ENCODE measurements at places on chromosomes 2 and 18.

DNA sequence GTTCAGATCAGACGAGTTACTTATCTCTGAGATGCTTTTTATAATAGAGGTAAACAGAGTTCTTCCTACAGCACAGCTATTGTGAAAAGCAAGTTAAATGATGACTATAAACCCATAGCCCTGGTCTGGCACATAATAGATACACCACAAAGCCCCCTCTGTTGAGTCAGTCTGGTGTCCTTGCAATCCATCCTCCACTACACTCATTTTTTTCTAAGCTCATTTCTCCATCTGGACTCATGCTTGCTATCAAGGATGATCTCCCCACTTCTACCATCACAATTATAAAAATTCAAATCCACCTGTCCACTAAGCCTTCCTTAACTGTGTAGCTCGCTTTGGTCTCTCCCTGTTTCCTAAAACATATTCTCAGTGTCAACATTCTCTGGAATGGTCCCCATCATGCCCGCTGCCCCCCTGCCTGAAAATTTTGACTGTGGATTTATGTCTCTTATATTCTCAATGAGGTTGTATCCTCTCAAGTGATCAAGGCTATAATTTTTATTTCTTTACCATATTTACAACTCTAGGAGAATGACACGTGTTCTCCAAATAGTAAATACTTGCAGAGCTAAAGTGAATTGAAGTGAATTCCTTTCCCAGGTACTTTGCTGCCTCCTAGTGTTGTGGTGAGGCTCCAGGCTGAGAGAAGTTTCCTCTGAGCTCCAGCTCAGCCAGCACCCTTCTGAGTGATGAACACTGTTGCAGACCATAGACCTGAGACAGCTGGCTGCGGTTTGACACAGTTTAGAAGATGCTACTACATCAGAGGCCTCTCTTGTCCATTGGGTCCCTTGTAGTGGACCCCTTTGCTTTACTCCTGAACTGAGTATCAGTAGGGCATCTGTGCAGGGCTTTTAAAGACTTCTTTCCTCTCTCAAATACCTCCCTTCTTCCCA, 108.7 kb downstream of the DPP10 start:
- no peak for DNase-seq

GRCh38 chr2:237298151-237299118, 115.5 kb downstream of the COL6A3 start:
- no peak for DNase-seq

DNA sequence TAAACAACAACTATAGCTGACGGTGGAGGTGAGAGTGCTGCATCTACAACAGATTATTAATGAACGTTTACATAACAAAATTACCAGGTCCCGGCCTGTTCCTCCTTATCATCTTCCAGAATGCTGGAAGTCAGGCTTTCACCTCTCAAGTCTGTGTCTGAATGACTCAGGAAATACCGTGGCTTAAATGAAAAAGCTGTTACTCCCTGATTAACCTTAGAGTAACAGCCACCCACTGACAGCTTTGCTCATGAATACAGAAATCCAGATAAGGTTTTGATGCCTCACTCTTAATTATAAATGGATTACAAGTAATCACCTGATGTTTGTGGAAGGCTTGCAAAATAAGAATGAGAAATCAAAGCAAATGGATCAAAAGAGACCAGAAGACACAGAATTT, 885.3 kb upstream of the CELF4 start:
- DNase-seq = no peak

DNA sequence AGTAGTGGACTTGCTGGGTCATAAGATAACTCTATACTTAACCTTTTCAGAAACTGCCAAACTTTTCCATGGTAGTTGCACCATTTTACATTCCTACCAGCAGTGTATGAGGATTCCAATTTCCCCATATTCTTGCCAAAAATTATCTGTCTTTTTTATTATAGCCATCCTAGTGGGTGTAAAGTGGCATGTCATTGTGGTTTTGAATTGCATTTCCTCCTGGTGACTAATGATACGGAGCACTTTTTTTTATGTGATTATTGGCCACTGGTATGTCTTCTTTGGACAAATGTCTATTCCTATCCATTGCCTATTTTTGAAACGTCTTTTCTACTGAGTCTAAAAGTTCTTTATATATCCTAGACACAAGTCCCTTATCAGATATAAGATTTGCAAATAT, 44.3 kb downstream of the CACNB4 start:
- DNase-seq = no peak

DNA sequence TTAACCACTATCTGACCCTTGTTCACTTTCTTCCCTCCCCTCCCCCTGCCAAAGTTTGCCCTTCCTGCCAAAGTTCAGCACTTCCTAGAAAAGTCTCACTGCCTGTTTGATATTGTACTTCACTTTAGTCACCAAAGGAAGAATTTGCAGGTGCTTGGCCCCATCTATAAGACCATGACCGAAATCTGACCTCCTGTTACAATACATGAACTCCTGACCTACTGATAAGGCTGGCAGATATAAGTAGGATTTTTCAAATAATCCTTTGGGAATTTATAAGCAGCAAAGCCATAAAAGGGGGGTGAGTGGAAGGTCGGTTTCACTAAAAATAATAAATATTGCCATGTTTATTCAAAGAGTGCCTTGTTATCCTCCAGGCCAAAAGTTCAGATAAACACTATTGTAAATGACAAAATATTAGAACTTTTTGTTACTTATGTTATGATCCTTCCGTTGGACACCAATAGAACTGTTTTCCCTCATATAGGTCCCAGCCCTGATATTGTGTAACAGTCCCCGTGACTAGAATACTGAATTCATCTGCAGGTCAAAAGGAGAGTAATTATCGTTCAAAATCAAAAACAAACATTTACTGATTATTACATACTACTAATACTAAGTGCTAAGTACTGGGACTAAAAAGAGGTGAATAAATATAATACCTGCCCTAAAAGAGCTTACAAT, 277.6 kb downstream of the EXOC6B start:
- no peak for DNase-seq

- no peak for DNase-seq
Observed at GRCh38 chr2:163953390-163953907, 217.6 kb upstream of the FIGN start.

- no peak for DNase-seq
Observed at GRCh38 chr18:63111671-63112402, 207.7 kb downstream of the BCL2 start.

- no peak for DNase-seq
Observed at GRCh38 chr2:42044939-42045338, 2.9 kb upstream of the PKDCC start.

GRCh38 chr2:109333414-109334210, 204.6 kb downstream of the SH3RF3 start:
- DNase-seq = no peak

DNA sequence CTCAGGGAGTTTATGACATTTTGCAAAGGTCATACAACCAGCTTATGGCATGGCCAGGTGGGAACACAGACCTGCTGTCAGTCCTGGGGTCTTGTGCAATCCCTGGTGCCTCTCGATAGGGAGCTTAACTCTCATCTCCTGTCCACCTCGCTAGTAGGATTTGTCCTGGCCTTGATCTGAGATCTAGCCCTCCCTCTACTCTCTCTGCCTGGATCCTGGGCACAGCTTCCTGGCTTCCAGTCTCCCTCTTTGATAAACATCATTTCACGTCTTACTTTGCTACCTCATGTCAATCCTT, 13.8 kb downstream of the GALR1 start:
- no peak for DNase-seq

GRCh38 chr2:169046440-169047151, 15.5 kb upstream of the ABCB11 start:
- DNase-seq = no peak

GRCh38 chr2:98470851-98471255, 26.2 kb downstream of the INPP4A start:
- no peak for DNase-seq

DNA sequence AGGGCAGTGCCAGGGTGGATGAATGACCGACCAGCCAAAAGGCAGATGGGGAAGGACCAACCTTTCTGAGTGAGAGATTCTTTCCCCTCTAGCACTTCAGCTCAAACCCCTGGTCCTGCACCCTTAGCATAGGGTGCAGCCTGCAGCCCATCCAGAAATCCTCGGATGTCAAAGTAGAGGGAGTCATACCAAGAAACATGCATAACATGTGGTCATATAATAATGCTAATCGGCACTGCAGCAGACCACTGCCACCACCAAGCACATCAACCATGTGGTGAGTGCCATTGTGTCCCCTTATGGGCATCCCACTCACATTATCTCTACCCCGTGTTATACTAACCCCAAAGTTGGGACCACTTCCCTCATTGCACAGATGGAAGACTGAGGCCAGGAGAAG, 17.7 kb downstream of the ATOH8 start:
- no peak for DNase-seq

GRCh38 chr2:241135737-241136136, 13.5 kb downstream of the PASK start:
- no peak for DNase-seq

- no peak for DNase-seq
Observed at GRCh38 chr2:16774091-16774490, 108.5 kb upstream of the CYRIA start.

- DNase-seq = no peak
Observed at GRCh38 chr2:201953880-201954279, 79.8 kb upstream of the FZD7 start.

- DNase-seq = peak; percentile 72
Observed at GRCh38 chr2:237695201-237695780, 67.9 kb downstream of the LRRFIP1 start.

- DNase-seq = no peak
Observed at GRCh38 chr18:36650906-36651305, 177.9 kb downstream of the TPGS2 start.

DNA sequence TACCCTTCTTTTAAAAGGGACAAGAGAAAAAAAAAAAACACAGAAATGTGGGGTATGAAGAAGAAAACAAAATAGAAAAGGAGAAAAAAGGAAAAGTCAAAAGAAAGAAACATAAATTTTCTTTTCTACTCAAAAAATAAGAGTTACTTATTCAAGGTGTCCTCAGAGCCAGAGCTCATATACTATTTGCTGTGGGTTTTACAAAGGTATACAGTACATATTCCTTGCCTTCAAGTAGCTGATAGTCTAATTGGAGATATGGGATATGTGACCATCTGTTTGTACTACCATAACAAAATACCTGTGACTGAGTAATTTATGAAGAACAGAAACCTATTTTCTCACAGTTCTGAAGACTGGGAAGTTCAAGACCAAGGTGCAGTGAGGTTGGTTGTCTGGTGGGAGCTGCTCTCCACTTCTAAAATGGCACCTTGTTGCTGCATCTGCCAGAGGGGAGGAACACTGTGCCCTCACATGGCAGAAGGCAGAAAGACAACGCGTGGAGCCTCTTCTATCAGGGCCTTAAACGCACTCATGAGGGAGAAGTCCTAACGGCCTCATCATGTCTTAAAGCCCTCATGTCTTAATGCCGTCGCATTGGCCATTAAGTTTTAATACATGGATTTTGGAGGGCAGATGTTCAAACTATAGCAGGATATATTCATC, 33.9 kb downstream of the NBAS start:
- no peak for DNase-seq

DNA sequence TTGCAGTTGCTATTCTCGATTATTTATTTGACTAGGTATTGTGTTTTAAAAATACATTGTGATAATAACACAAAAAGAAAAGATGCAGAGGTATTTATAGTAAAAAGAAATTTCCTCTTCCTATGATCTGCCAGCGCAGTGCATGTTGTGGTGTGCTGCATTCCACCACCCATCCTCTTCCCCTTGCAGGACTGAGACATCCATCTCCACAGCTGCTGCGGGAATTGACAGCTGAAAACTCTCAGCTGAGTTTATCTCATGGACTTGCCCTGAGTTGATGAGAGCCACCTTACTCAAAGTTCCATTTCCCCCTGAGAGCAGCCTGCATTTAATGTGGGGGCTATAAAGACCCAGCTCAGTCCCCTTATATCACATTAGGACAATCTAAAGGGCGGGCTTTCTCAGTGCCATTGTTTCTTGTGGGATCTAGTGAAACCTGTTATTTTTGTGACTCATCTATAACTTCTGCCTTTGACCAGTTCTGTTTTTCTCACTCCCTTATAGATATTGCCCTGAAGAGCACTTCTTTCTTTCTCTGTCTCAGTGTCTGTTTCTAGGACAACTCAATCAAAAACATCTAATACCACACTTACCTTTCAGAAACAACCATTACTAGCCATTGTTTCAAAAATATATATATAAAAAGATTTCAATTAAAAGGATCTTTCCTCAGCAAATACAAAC, 698.5 kb downstream of the NR4A2 start:
- DNase-seq = no peak

GRCh38 chr2:7573166-7573825, 656.1 kb downstream of the RNF144A start:
- no peak for DNase-seq

GRCh38 chr2:11242542-11243174, 87.4 kb downstream of the SLC66A3 start:
- no peak for DNase-seq
